ENCODE measurements at places on chromosomes 4 and X.
A peak's percentile ranks its signal among the peaks of the same experiment; 100 is the strongest.

DNA sequence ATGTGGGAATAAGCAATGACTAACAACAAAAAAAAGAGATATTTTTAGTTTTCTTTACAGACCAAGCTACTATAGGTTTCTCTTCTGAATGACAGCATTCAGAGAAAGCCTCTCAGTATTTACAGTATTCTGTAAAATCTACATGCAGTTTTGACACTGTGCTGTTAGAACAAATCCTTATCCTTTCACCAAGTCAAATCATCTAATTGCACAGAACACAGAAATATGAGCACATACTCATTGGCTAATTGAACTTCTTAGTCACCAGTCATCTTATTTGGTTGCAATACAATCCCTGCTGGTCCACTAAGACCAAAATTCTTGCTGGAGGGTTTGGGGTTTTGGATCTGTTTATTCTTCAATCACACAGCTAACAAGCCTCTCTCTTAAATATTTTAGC lies 5.7 kb downstream of the ACOT9 start:
- DNase-seq = no peak

- peak; percentile 69 for DNase-seq
Observed at GRCh38 chr4:165873298-165874071, 448 bp downstream of the TLL1 start.

DNA sequence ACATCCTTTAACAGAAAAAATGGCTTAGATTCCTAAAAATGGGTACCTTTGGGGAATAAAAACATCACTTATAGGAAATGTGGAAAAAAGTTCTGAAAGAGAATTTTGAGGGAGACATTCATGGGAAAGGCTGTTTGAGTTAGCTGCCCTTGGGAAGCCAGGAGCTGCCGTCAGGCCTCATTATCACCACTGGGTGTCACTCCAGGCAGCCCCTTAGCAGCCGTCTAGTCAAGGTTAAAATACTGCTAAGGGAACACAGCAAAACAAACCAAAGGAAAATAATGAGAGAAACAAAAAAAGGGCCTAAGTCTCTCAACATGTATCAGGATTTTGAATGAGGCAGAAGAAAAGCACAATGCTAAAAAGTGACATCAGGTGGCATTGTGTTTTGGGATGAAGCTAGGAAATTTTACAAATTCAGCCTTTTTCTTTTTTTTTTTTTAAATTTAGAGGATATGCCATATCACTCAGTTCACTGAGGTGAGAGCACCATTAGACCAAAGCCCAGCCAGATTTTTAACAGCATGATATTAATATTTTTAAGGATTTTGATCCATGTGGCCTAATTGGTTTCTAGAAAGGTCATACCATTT lies 235.3 kb downstream of the GPAT3 start:
- peak; percentile 48 for DNase-seq

GRCh38 chrX:106684207-106684606 lies 42.3 kb upstream of the RNF128 start:
- DNase-seq = no peak

DNA sequence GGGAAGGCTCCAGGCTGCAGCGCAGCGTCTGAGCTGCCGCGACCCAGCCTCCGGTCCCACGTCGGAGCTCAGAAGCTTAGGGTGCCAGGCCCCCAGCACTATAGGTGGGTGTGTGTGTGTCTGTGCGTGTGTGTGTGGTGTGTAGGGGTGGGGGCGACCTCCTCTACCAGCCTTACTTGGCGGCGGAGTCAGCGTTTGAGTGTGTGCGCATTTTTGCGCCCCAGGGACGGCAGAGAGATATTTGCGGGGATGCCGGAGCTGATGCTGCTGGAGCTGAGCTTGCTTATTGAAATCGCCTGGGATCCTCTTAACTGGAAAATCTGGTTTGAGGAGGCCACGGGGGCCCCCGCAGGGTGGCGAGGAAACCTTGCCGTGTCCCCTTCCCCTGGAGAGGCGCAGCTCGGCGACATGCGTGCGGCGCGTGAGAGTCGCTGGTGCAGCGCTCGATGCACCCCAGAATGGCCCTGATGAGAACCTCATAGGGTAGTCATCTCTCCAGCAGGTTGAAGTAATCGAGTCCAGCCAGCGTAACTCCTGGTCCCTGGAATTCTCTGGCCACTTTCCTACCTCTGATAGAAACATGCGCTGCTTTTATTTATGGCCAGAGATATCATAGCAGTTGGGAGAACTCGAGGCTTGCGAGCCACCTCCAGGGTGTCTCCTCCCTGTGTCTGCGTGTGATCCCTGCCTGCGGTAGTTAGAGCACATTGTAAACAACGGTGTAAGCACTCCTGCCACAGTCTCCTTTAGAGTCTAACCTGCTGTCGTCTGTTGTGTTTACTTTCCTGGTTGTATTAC lies 2.7 kb downstream of the ADGRL3 start:
- DNase-seq = peak; percentile 42

DNA sequence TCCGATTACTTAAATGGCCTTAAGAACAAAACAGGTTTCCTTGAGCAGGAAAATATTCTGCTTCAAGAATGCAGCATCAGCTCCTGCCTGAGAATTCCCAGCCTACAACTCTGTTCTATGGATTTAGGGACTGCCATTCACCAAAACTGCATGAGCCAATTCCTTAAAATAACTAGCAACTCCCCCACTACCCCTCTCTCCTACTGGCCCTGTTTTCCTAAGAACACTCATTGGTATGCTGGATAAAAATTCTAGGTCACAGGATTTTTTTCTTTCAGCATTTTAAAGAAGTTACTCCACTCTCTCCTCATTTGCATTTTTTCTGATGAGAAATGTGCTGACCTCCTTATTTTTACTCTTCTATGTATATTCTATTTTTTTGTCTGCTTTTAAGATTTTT lies 347.1 kb downstream of the IDS start:
- DNase-seq = no peak

DNA sequence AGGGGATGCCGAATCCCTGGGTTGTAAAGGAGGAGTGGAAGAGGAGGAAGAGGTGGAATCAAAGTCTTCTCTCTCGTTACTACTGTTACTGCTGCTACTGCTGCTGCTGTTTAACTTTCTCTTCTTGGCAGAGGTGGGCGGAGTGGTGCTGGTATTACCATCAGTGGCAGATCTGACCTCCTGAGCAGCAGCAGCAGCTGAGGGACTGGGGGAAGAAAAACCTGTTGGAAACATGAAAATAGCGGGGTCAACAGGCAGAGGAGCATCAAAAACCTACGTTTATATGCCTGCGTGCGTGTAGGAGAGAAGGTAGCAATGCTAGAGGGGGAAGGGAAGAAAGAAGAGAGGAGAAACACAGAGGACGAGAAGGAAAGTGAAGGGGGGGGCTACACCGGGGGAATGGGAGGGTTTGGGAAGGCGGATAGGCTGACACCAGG lies 339 bp downstream of the CUL4B start:
- DNase-seq = peak; percentile 20

GRCh38 chr4:97238956-97239666 lies 904.2 kb downstream of the STPG2 start:
- DNase-seq = peak; percentile 6

Data from nephron progenitor cell (in vitro differentiated cells).